NCI-H1417 treated with DMSO at 0.1 percent for 48 hours (cell line): ENCODE measurements at places on chromosomes 2 and 18.

DNA sequence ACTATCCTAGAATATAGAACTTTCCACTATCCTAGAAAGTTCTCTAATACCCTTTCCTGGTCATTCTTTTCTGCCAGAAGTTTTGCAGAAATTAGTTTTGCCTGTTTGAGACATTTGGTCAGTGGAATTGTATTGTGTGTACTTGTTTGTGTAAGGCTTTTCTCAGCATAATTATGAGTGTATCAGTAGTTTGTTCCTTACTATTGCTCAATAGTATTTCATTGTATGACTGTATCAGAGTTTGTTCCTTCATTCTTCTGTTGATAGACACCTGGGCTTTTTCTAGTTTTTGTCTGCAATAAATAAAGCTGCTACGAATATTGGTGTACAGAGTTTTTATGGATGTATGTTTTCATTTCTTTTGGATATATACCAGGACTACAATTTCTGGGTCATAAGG, 27.2 kb downstream of the CCDC138 start:
- no peak for DNase-seq

- no peak for DNase-seq
Observed at GRCh38 chr2:167749016-167749415, 498.4 kb downstream of the STK39 start.

- DNase-seq: no peak
Observed at GRCh38 chr2:12990523-12990922, 273.8 kb downstream of the TRIB2 start.

DNA sequence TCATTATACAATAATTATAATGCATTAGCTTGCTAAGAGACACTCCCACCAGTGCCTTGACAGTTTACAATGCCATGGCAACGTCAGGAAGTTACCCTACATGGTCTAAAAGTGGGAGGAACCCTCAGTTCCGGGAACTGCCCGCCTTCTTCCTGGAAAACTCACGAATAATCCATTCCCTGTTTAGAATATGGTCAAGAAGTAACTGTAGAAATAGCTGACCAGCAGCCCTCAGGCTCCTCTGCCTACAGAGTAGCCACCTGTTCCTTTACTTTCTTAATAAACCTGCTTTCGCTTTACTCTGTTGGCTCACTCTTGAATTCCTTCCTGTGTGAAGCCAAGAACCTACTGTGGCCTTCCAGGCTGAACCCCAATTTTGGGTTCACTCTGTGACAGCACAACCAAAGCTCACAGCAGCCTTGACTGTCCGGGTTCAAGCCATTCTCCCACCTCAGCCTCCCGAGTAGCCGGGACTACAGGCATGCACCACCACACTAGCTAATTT, 20.0 kb upstream of the PTPN2 start:
- DNase-seq: no peak

DNA sequence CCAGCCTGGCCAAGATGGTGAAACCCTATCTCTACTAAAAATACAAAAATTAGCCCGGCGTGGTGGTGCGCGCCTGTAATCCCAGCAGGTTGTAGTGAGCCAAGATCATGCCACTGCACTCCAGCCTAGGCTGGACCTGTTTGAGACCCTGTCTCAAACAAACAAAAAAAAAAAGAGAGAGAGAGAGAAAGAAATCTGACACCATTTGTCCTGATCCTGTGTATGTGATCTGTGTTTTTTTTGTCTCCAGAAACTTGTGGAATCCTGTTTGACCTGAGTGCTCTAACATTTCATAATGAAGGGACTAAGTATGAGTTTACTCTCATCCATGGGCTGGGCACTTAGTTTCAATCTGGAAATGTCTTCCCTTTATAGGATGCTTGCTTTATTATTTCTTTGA, 6.4 kb upstream of the ITPRIPL1 start:
- DNase-seq: no peak
